WERI-Rb-1 (cell line): ENCODE measurements at places on chromosomes 2 and 18.
A peak's percentile ranks its signal among the peaks of the same experiment; 100 is the strongest.

DNA sequence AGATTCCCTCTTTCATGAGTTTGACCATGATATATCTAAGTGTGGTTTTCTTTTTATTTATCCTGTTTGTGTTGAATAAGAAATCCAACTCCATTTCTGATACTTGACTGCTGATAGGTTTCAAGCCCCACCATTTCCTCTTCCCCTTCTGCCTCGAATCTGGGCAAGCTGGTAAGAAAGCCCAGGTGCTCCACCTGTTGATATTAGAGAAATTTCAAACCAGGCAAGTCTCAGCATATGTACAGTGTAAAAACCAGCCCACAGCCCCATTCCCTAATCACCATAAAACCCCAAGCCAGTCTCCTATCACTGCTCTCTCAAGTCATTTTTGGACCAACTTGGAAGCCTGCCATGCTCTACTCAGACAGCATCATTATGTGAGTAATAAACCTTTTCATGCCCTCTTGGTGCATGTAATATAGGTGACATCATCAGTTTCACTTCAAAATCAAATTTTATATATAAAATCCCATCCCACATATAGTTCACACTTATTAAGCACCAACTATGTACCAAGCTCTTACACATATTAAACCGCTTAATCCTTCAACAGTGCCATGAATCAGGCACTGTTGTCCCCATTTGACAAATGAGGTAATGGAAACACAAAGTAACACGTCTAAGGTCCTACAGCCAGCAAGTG lies 46.6 kb downstream of the SMAD2 start:
- DNase-seq: no peak

- DNase-seq: no peak
Measured at GRCh38 chr2:68426848-68427579, 40.1 kb downstream of the FBXO48 start.

GRCh38 chr2:110881908-110882307 lies 149.5 kb downstream of the ACOXL start:
- no peak for DNase-seq

DNA sequence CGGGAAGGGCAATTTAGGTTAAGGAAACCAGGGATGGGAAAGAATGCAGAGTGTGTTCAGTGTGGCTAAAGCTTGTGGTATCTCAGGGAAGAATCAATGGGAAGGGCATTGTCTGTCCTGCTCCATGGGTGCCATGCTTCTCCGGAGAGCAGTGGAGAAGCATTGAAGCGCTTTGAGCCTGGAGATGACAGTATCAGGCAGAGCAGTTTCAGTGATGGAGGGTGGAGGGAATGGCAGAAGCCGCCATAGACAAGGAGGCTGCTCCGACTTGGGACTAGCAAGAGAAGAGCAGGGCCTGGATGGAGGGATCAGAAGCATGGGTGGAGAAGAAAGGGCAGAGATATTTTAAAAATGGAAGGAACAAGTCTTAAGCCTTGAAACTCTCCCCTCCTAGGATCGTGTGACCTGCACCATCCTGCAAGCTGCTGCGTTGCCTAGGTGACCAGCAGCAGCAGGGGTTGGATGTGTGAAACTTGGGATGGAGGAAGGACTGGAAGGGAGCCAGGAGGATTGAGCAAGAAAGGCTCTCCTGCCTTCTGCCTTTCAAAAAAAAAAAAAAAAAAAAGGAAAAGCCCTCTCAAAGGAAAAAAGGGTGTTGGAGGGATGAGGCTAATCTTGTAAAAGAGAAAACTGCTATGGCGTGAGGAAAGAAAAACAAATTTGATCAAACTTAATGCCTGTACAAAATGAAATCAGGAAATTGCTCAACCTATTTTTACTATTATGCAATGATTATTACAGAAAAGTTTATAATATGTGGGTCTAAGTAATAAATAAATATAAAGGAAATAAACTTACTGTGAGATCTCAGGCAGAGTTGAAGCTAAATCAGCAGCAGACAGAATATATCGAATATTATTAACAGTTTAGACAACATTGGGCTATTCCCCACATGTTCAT lies 493.8 kb upstream of the NRP2 start:
- no peak for DNase-seq

GRCh38 chr2:181672255-181673008 lies 7.9 kb downstream of the NEUROD1 start:
- DNase-seq: no peak

GRCh38 chr2:60318544-60318943 lies 234.9 kb downstream of the BCL11A start:
- no peak for DNase-seq

DNA sequence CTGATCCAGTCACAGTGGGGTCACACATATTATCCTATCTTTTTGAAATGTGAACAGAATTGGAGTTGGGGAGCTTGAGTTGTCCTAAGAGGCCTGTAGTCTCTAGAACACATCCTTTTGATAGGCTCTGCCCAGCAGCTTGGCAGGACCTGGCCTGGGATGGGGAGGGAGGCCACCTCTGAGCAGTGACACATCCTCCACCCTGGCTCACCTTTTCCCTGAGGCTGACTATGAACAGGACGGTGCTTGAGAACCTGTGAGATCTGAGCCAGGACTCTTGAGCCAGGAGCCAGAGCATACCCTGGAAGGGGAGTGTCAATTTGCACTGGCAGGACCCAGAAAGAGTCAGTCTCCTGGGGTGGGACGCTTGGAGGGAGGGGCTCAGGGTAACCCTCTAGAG lies 17.7 kb upstream of the ATP6V1B1 start:
- DNase-seq: peak; percentile 5

DNA sequence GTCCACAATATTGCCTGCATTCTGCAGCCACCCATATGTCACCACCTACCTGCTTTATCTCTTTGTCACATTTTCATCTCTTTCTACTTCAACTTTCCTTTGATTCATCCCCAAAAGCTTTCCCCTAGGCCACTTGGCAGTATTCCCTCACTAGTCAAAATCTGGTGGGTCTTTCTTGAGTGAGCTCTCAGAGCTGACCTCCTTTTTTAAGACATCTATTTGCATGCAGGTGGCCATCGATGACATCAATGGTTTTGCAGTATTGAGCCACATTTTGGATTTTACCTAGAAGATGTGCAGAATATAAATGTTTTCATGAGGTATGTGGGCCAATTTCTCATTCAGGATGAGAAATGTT lies 133.4 kb upstream of the REG3A start:
- no peak for DNase-seq

DNA sequence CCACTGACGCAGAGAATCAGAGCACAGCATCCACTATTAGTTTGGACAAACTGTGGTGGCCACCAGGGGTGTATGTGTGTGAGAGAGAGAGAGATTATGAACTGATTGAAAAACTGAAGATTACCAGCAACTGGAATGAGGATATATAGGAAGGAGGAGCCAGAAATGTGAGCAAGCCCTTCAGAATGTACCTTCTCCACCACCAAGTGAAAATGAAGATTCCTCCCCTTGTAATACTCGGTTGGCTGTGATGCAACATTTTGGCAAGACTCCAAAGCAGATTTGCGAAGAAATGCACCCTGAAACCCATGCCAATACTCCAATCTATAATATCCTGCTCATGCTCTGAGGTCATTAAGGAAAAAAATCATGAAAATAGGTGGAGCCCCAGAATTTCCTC lies 121.2 kb upstream of the SLC35G4 start:
- no peak for DNase-seq

DNA sequence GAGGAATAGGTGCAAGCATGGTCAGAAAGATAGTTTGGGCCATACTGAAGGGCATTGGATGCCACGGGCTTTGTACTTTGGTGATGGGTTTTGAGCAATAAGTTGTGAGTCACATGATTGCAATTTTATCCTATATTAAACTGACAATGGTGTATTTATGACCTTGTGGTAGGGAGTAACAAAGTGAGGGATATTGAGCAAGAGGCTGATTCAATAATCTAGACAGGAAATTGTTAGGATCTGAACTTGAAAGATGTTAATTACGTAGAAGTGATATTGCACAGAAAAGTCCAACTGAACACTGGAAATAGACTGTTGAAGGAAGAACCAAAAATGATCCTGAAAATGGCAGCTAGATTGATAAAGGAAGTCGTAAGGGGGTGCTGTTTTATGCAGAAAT lies 46.6 kb upstream of the TCF4 start:
- DNase-seq: no peak

- DNase-seq: no peak
Measured at GRCh38 chr2:25844089-25844488, 34.2 kb downstream of the ASXL2 start.

- no peak for DNase-seq
Measured at GRCh38 chr2:215019085-215019484, 119.3 kb downstream of the ABCA12 start.

DNA sequence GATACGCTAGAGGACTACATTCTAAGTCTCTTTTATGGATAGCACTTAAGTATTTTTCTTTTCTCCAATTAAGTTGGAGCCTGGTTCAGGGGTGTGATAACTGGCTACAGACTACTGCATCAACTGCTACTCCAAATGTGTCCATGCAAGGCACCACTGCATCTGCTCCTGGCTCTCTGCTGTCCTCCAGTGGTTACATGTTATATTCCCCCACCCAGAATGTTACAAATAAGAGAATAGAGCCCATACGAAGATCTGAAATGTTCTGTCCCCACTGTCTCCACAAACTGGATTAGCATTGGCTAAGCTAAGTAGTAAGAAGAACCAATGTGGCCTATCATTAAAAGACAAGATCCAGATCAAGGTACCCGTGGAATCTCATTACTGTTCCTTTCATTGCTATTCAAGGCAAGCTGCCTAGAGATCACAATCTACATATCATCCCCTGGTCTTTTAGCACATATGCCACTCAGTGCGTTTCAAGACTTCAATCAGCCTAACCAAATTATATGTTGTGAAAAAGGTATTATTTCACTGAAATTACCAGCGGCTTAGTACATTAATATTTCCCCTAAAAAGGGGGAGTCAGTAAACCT lies 308.3 kb upstream of the SLC8A1 start:
- peak; percentile 65 for DNase-seq

DNA sequence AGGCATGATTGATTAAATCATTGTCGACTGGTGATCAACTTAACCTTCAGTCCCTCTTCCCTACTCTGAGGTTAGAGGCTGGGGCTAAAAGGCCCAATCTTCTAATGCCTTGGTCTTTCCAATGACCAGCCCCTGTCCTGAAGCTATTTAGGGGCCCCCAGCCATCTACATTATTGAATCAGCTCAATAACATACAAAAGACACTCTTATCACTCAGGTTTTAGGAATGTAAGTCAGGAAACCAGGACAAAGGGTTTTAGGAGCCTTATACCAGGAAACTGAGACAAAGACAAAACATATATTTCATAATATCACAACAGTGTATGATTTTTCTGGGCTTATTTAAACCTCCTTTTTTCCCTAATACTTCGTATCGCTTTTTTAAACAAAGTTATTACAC lies 198.6 kb downstream of the RNF152 start:
- DNase-seq: no peak

GRCh38 chr2:40160751-40161218 lies 291.1 kb downstream of the SLC8A1 start:
- DNase-seq: no peak

GRCh38 chr2:151975460-151976414 lies 123.1 kb downstream of the CACNB4 start:
- DNase-seq: no peak

DNA sequence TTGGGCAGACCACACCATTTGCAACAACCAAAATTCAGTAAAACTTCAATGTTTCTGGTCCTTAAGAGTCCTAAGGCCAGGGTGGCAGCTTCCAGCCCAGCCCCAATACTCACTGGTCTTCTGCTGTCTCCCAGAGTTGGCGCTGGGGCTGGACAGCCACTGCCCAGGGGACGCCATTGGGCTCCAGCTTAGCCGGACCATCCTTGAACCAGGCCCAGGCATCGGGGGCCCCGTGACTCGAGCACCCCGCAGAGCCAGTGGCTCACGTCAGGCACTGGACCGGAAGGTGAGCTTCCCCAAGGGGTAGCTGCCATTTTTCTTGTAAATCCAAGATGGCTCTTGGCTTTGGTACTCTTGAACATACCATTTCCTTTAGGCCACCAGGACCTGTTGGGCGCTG lies 21.8 kb downstream of the SNED1 start:
- no peak for DNase-seq
